Activated CD8-positive, alpha-beta T cell treated with anti-CD3 and anti-CD28 coated beads for 36 hours (primary cell): ENCODE measurements at places on chromosomes 3 and 15. TPM values are rescaled to one million over a fixed set of nuclear protein-coding genes. Genes with fewer than 3 reads are reported as not detected.

- H3K27me3 ChIP-seq: no peaks in the 10 kb centered on the region
- H3K36me3 ChIP-seq: no peaks in the 10 kb centered on the region
- no peak for DNase-seq
- no peak overlapping the region for H3K4me3 ChIP-seq
- H3K27ac ChIP-seq: no peak overlapping the region
Measured at GRCh38 chr15:26521130-26521529, 251.7 kb downstream of the GABRB3 start.

GRCh38 chr3:9776896-9777693, 7.3 kb upstream of the CAMK1 start:
- H3K4me3 ChIP-seq: peak overlapping the region; percentile 36
- H3K27me3 ChIP-seq: no peaks in the 10 kb centered on the region
- peak; percentile 44 for DNase-seq
- H3K27ac ChIP-seq: peak overlapping the region; percentile 97
- peaks cover 59% of the 10 kb centered on the region for H3K4me1 ChIP-seq

DNA sequence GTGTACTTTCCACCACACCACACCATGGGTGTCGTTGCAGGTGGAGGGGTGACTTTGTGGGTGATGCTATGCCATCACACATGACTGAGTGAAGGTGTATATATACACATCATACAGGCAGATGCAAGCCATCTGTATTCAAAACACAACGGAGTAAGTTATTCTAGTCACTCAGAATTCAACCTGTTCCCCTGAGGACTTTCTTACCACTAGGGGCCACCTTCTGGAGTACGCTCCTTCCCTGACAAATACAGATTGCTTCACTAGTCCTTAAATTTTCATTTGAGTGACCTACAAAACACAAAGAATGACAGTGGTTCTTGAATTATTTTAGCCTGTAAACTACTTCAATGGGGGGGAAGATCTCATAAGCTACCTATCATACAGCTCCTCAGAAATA, 52.8 kb upstream of the NTRK3 start:
- H3K27me3 ChIP-seq: peaks cover 12% of the 10 kb centered on the region
- H3K4me1 ChIP-seq: no peaks in the 10 kb centered on the region
- no peak overlapping the region for H3K27ac ChIP-seq
- H3K4me3 ChIP-seq: no peak overlapping the region
- DNase-seq: no peak

DNA sequence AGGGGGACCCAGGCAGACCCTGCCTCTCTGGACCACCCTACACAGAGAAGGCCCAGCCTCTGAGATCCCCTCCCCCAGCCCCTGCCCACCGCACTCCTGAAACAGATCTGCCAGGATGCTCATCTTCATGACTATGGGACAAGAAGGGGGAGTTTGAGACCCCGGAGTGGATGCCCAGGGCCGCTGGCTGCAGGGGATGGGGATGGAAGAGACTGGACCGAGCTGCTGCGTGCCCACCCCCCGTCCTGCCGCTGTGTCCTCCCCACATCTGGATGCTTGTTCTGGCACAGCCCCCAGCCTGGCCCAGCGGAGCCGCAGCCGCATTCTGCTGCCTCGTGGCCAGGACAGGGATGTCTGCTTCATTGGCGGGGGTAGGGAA, 30.3 kb upstream of the SEMA3F start:
- H3K4me1 ChIP-seq: no peaks in the 10 kb centered on the region
- no peaks in the 10 kb centered on the region for H3K36me3 ChIP-seq
- H3K27ac ChIP-seq: no peak overlapping the region
- no peaks in the 10 kb centered on the region for H3K27me3 ChIP-seq
- H3K4me3 ChIP-seq: no peak overlapping the region

GRCh38 chr3:48441940-48442339, 1.9 kb downstream of the TMA7 start:
- H3K4me1 ChIP-seq: peaks cover 40% of the 10 kb centered on the region
- H3K27me3 ChIP-seq: no peaks in the 10 kb centered on the region
- DNase-seq: no peak
- H3K27ac ChIP-seq: peak overlapping the region; percentile 97
- peaks cover 40% of the 10 kb centered on the region for H3K36me3 ChIP-seq

DNA sequence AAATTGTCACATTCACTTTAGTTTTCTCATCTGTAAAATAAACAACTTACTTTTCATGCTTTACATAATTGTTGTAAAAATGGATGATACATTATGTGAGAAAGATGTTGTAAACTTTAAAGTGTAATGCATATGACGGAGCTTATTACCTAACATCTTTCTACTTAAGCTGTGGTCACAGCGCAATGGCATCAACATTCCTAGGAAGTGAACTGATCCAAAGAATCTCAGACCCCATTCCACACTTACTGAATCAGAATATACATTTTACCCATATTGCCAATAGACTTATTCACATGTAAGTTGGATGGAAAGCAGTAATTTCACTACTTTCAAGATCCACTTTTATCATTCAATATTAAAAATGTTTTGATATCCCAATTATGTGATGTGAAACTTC, 497.5 kb downstream of the FGF12 start:
- no peak overlapping the region for H3K27ac ChIP-seq
- DNase-seq: no peak
- no peaks in the 10 kb centered on the region for H3K4me1 ChIP-seq
- H3K36me3 ChIP-seq: no peaks in the 10 kb centered on the region

SPATA12 gene
- not detected for total RNA-seq

SLC22A13 gene
- 0.18 TPM for total RNA-seq

DAZL gene
- total RNA-seq: not detected

DNAJA4 gene
- total RNA-seq: 38.1 TPM

CCK gene
- total RNA-seq: not detected
